IPS-NIHi11 (cell line): ENCODE measurements at places on chromosomes 2 and 18.

GRCh38 chr2:122072666-122073065 lies 317.2 kb downstream of the TSN start:
- DNase-seq = no peak

GRCh38 chr18:26792661-26793060 lies 72.8 kb downstream of the AQP4 start:
- DNase-seq = no peak

GRCh38 chr2:88628571-88628939 lies 1.3 kb upstream of the EIF2AK3 start:
- DNase-seq = no peak

- DNase-seq = peak; percentile 8
Observed at GRCh38 chr2:141728142-141728541, 402.7 kb downstream of the LRP1B start.

- no peak for DNase-seq
Observed at GRCh38 chr2:105756435-105756834, 11.7 kb downstream of the NCK2 start.

- DNase-seq = no peak
Observed at GRCh38 chr2:45741161-45741850, 89.8 kb downstream of the PRKCE start.

- DNase-seq = no peak
Observed at GRCh38 chr18:50313031-50313607, 25.6 kb upstream of the CXXC1 start.

DNA sequence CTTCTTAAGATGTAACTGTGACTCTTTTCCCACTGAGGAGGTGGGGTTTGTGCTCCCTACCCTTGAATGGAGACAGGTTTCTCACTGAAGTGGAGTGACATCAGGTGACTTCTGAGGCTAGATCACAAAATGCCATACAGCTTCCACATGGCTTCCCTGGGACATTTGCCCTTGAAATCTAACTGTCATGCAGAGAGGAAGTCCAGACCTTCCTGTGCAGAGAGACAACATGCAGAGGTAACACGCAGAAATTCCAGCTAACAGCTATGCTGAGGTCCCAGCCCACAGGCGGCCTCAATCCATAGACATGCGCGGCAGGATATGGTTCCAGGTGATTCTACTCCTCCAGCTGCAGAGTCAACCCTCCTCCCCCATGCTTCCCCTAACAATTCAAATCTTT lies 119.0 kb downstream of the TRIB2 start:
- no peak for DNase-seq

GRCh38 chr2:84301717-84302116 lies 157.4 kb downstream of the SUCLG1 start:
- no peak for DNase-seq

DNA sequence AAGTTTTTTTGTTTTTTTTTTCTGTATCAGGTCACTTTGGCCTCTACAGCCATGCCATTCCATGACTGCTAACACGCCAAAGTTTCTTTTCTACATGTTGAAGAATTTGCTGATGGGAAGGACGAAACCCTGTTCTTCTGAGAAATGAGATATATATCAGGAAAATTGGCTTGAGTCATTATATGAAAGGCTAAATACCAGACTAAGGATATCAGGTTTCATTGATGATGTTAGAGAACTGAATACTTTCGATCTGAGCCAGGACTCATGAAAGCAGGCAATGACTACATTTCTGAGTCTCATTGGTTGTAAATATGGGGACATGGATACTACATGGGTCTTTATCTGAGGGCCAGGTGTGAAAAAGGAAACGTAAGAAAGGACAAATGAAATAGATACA lies 181.4 kb downstream of the OSR1 start:
- DNase-seq = no peak

- no peak for DNase-seq
Observed at GRCh38 chr2:10545556-10545955, 97.4 kb upstream of the ODC1 start.

DNA sequence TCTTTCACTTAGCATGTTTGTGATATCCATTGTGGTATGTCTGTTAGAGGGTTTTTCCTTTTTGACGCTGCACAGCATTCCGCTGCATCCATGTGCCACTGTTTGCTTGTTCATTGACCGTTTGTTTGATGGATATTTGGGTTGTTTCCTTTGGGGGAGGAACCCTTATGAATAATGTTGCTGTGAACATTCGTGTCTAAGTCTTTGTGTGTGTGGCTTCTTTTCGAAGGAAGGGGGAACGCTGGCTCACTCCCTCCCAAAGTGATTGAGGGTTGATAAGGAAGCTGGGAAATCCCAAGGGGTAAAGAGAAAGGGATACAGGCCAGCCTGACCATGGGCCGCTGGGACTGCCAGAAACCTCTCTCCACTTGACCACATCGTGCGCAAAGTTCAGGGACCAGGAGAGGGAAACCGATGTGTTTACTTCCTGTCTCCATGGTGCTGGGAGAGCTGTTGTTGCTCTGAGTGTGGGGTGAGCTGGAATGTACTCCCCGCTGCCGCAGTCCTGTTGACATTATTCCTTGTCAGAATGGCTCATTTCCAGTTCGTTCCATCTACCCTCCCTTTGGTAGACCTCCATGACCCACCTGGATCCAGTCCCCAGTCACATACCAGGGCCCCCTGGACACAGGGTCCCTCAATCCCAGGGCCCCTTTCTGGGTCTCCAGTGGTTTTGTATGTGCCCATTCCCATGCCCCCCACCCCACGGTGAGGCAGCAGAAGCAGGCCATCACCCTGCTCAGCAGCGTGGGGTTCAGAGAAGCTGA lies 39.6 kb downstream of the HS1BP3 start:
- no peak for DNase-seq

DNA sequence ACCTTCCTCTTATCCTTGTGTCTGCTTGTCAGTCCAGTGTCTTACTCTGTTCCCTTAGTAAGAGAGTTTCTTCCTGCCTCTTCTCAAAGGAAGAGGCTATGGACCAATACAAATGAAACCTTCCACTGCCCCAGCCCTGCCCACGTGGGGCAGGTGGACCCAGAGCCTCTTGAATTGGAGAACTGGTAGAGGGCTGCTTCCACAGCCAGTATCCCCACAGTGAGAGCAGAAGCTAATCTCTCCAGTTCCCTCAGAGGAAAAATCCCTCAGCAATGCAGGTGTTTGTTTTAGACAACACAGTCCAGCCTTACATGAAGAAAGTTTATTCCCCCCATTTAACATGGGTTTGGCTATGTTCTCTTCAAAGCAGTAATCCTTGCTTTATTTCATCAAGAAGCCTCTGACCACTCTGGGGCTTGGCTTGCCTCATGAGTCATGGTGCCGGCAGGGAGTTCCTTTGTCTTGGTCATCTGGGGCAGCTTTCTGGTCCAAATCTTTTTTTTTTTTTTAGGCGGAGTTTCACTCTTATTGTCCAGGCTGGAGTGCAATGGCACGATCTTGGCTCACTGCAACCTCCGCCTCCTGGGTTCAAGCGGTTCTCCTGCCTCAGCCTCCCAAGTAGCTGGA lies 6.5 kb upstream of the CYBRD1 start:
- peak; percentile 16 for DNase-seq

DNA sequence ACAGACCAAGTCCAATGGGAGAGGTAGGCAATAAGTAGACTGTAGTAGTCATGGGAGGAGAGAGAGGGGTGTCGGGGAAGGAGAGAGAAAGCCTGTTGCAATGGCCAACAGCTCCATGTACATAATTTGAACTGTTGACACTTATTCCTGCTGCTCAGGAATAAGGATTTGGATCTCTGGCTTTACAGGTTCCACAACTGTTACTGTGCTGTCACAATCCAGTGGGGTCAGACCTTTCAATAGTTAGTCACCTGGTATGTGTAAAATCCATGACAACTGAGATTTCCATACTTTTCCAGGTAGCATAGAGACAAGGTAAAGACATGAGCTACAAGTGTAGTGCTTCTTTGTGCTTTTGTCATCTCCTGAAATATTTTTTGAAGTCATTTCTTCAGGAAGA lies 47.5 kb upstream of the RIOK3 start:
- DNase-seq = no peak

DNA sequence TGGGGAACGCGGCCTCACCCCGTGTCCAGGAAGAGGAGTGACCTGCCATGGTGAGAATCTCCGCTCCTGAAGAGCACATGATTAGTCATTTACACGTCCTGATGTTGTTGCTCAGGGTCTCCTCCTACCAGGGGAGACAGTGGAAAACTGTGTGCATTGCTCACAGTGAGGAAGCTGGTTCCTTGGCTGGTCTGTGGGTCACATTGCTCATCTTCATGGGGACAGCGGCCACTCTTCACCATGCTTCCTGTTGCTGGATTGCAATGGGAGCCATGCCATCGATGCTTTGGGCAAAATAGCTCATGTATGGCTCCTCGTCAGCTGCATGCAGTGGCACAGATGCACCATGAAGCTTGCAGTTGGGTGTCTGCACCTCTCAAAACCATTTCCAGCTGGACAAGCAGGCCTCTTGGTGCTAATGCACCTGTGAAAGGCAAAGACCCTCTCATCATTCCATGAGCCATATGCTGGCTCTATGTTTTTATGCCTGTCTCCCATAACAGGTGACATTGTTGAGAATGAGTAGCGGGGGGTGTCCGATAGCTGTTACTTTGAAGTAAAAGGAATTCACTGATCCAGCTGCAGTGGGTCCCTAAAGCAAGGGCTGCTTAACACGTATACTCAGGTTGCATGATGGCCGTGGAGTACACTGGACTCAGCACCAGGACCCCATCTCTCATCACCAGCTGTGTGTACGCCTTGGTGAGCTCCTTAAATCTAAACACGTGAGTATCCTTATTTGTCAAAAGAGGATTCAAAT lies 135.0 kb upstream of the ALKAL2 start:
- no peak for DNase-seq

GRCh38 chr2:195238826-195239225 lies 418.2 kb upstream of the SLC39A10 start:
- DNase-seq = no peak

GRCh38 chr2:221567231-221567760 lies 4.8 kb downstream of the EPHA4 start:
- no peak for DNase-seq

- DNase-seq = no peak
Observed at GRCh38 chr2:69031466-69031865, 18.5 kb downstream of the ANTXR1 start.

DNA sequence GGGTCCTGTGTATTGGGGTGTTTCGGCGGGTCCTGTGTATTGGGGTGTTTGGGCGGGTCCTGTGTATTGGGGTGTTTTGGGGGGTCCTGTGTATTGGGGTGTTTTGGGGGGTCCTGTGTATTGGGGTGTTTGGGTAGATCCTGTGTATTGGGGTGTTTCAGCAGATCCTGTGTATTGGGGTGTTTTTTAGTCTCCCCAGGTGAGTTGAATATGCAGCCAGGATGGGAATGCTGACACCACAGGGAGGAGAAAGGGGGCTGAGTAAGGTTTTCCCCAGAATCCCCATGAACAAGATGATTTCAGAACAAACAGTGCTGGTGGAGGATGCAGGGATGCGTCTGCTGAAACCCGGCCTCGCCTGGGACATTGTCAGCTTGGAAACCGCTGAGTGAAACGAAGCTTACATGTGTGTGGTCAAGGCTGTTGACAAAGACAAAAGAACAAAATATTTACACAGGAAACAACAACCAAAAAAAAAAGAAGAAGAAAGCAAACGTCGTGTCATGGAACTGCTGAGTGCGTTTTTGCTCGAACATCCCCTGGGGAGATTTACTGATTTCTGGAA lies 88.5 kb upstream of the ODC1 start:
- no peak for DNase-seq

DNA sequence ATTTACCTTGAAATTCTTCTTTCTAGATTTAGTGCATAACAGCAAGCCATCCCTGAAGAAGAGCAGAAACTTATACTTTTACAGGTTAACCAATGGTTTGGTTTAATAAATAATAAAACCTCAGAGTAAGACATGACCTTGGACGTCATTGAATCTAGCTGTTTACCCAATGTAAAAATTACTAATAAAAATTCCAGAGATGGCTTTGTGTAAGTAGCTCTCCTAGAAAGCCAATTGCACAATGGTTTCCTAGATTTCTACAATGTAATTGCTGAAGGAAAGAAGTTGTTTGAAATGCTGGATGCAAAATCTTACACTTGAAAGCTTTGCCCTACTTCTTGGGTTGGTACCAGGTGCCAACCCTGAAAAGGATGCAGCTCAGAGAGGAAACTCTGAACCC lies 1.5 kb downstream of the XDH start:
- DNase-seq = no peak

DNA sequence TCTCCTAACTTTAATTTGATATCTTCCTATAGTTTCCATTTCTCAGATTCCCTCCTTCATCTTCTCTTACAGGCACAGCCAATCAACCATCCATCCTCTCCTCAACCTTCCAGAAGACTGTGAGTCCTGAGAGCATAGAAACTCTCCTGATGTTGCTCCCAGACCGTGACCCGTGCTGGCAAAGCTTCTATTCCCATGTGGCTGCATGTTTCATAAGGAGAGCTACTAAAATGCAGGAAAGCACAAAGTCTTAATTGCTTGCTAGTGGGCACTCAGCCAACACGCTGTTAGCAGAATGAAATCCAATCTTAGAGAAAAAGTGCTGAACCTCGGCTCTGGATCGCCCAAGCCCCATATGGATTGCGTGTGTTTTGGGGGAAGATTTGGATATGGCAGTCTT lies 1244.7 kb upstream of the ZEB2 start:
- DNase-seq = no peak

GRCh38 chr2:219961947-219962498 lies 334.6 kb downstream of the SLC4A3 start:
- no peak for DNase-seq

DNA sequence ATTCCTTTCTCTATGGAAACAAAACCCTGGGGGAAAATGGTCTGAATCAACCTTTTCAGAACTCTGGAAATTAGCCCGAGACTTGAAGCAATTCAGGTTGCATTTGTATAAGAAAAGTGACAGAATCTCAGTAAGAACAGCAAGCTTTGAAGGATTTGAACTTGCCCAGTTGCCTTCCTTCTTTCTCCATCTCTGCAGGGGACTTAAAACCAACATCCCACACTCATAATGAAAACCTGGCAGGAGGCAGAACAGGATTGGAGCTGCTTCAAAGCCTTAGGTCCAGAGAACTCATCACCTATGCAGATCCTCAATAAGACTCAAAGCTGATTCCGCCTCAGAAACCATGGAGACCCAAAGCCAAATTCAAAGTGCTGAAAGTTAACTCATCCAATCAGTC lies 790.5 kb upstream of the ID2 start:
- DNase-seq = peak; percentile 49

DNA sequence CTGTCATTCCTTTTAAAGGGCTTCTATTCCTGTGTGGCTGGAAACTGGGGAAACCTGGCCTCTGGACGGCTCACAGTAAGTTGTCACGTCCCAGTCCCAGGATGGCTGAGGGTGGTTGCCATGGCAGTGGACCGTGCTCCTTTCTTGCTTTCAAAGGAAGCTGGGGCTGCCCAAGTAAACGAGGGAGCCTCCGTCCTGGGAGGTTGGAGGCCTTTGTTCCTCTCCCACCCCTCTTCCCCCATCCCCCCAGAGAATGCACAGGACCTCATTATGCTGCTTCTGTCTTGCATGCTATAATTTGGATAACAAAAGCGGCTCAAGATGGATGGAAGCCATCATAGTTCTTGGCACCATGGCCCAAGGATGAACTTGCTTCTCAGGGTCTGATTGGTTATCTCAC lies 325.5 kb upstream of the HS6ST1 start:
- peak; percentile 57 for DNase-seq

- DNase-seq = no peak
Observed at GRCh38 chr2:167336213-167336612, 447.9 kb downstream of the XIRP2 start.
